NCI-H524 (cell line): ENCODE measurements at places on chromosomes 11 and 22.

GRCh38 chr11:75239531-75240290, 863 bp upstream of the TPBGL start:
- DNase-seq = no peak

DNA sequence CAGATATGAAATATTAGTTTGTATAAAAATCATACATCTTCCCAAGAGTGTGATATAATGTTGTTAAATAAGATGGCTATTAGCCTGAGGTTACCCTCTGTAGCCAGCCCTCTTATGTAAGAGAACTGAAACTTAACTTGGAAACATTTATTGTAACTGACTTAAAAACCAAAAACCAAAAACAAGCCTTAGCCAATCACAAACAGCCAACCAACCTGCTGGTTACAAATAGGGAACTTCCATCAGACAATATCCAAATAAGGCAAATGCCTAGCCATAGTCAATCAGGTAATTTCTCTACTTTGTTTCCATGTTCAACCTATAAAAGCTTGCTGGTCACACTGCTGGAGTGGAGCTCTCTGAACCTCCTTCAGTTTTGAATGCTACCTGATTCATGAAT, 14.1 kb downstream of the KBTBD3 start:
- no peak for DNase-seq

GRCh38 chr11:12455938-12456337, 78.6 kb downstream of the PARVA start:
- DNase-seq = no peak

DNA sequence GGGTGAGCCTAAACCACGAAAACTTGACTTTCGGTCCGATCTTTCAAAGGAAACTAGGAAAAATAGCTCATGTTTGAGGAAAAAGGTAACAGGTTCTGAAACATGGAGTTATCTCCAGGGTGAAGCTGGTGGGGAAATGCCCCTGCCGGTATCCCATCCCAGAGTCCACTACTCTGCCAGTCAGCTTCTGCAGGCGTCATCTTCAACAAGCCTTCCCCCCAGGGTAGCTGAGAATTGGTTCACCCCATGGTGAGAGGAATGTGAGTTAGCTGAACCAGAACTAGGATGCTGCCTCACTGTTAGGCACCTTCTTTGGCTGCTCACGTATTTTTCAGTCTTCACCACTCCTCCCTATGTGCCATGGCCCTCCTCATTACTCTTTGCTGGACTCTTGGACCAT, 1.1 kb downstream of the GVQW3 start:
- no peak for DNase-seq

- DNase-seq = no peak
Observed at GRCh38 chr22:36658900-36659299, 44.7 kb downstream of the CACNG2 start.
